ENCODE measurements at places on chromosomes 1 and 21.

GRCh38 chr1:230250666-230251065 is 175.5 kb downstream of the PGBD5 start:
- DNase-seq = no peak

GRCh38 chr1:48775831-48776392 is 779 bp downstream of the BEND5 start:
- no peak for DNase-seq

- no peak for DNase-seq
These were observed 253.3 kb upstream of the ADGRL2 start for GRCh38 chr1:81547261-81547911.

DNA sequence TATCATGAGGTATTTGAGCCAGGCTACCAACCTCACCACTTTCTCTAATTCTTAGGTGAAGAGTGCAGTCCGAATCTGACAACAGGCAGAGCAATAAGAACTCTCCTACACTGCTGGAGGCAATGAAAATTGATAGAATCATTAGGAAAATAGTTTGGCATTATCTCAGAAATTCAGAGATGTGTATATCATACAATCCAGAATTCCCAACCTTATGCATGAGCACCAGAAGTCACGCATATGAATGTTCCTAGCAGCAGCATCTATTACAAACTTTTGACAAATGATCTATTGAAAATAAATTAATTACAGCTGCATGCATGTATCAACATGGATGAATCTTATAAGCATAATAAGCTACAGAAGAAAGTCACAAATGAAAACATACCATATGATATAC is 176.9 kb upstream of the CAMK1G start:
- DNase-seq = no peak

DNA sequence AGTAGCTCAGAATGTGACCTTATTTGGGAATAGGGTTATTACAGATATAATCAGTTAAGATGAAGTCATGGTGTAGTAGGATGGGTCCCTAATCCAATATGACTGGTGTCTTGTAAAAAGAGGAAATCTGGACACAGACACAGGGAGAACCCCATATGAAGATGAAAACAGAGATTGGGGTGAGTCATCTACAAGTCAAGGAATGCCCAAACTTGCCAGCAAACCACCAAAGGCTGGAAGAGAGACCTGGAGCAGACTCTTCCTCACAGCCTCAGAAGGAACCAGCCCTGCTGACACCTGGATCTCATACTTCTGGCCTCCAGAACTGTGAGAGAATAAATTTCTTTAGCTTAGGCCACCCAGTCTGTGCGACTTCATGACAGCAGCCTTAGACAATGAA is 29.9 kb downstream of the KRTAP19-8 start:
- DNase-seq = no peak

DNA sequence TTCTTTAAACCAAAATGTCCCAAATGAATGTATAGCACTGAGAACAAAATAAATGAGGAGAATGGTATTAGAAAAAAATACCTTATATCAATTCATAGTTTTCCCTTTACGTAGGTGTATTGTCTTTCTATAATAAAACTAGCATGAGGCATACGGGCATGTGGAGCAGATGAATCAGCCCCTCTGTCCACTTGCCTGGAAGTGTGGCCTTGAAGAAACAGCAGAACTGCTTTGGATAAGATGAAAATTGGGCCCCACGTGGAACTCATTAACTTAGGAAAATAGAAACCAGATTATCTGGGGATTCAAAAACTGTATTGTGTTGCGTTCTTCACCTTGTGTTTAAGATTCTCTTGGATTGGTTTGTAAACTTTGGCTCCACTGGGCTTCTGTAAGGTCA is 356.8 kb upstream of the B3GALT2 start:
- DNase-seq = no peak

DNA sequence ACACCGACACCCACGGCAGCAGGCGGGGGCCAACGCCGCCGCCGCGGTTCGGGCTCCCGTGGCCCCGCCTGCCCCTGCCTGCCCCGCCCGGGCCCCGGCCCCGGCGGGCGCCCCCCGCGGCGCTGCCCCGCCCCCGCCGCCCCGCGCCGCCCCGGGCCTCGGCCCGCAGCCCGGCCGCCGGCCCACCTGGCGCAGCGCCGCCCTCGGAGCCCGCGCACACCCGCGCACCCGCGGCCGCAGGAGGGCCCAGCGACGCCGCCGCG is at the start of gene WNT3A:
TSS of gene WNT3A (plus strand) at position 213 of the 263 bp plus-strand sequence. CDS start 131 bp downstream, outside the sequence.
- DNase-seq = no peak

DNA sequence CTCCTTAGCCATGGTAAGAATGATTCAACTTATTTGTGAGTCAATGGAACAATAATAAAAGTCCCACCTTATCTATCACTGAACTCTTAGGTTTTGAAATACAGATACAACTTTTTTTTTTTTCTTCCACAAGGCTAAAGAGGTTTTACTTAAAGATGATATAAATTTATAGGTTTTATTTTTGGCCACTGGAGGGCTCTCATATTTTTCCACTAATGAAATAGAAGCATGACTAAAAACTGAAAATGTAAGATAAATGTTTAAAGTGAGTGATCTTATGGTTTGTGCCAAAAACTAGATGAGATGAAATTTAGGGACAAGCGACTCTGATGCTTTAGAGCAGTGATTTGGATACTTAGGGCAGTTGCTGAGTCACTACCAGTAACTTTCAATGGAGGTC is 499.0 kb downstream of the NUF2 start:
- DNase-seq = no peak

- no peak for DNase-seq
These were observed 101.2 kb upstream of the SLC2A1 start for GRCh38 chr1:43059640-43060574.

GRCh38 chr1:151713874-151714273 is 2.7 kb downstream of the CELF3 start:
- no peak for DNase-seq

GRCh38 chr1:23798662-23799142 is 1.9 kb downstream of the GALE start:
- DNase-seq = no peak

DNA sequence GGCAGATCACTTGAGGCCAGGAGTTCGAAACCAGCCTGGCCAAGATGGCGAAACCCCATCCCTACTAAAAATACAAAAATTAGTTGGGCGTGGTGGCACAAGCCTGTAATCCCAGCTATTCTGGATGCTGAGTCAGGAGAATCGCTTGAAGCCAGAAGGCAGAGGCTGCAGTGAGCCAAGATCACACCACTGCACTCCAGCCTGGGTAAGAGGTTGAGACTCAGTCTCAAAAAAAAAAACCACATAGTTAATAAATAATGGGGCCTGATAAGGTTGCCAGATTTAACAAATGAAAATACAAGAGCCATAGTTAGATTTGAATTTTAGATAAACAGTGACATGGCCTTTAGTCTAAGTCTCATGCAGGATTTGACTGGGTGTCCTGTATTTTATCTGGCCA is 175.7 kb downstream of the ZZZ3 start:
- no peak for DNase-seq

Measured in hindlimb muscle (tissue), 1 donor.